ENCODE measurements at places on chromosomes 7 and 10. TPM values are rescaled to one million over a fixed set of nuclear protein-coding genes. Genes with fewer than 3 reads are reported as not detected.

- no peak overlapping the region for H3K27ac ChIP-seq
- no peak for DNase-seq
- H3K4me3 ChIP-seq: no peak overlapping the region
- H3K27me3 ChIP-seq: no peaks in the 10 kb centered on the region
Observed at GRCh38 chr10:117198088-117198487, 799 bp downstream of the KCNK18 start.

- no peaks in the 10 kb centered on the region for H3K36me3 ChIP-seq
- no peak for DNase-seq
- H3K4me1 ChIP-seq: no peaks in the 10 kb centered on the region
- no peak overlapping the region for H3K27ac ChIP-seq
Observed at GRCh38 chr10:104057717-104058116, 28.0 kb downstream of the COL17A1 start.

DNA sequence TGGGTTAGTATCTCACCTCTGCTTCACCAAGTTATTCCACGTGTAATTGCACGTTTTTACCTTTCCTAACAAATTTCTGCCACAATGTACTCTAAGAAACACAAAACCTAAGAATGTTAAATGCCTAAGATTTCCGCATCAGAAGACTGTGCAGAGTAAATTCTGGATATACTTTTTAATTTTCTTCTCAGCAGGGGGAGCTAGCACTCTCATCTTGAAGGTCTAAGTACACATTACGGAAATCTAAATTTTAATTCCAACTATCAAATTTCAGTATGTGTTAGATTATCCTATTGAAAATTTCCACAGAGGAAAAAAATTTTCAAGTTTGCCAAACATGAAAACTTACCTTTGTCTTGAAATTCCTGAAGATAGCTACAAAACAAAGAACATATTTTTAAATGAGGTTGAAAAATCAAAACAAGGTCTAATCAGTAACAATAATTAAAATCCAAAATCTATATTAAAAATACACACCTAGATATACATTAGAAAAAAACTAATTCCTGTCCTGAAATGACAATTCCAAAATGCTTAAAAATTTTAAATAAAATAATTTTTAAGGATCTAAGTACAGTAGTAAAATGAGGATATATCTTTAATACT is 10.5 kb downstream of the SKAP2 start:
- H3K4me3 ChIP-seq: no peak overlapping the region
- DNase-seq: no peak

GRCh38 chr10:21398563-21399231 is 126.8 kb downstream of the SKIDA1 start:
- no peaks in the 10 kb centered on the region for H3K27me3 ChIP-seq
- H3K4me3 ChIP-seq: no peak overlapping the region
- DNase-seq: no peak
- H3K4me1 ChIP-seq: no peaks in the 10 kb centered on the region
- H3K27ac ChIP-seq: no peak overlapping the region
- H3K36me3 ChIP-seq: no peaks in the 10 kb centered on the region

DNA sequence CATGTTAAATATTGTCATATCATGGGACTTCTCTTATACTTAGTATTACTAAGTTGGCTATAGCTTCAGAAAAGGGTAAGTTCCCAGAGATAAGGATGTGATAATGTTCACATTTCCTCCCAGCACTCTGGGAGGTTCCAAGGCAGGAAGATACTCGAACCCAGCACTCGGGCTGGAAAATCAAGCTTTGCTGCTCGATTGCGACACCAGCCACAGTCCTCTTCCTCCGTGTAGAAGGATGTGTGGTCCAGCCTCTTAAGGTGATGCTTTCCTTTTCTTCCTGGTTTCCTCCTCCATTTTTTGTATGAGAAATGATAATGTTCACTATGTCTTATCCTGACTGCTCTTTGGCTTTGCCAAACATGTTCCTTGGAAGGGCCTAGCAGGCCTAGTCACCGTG is 3.2 kb downstream of the BMS1 start:
- H3K27ac ChIP-seq: no peak overlapping the region
- H3K4me3 ChIP-seq: no peak overlapping the region
- peaks cover 6% of the 10 kb centered on the region for H3K4me1 ChIP-seq
- no peaks in the 10 kb centered on the region for H3K27me3 ChIP-seq

GRCh38 chr10:71564194-71564820 is 155.3 kb downstream of the C10orf105 start:
- no peaks in the 10 kb centered on the region for H3K36me3 ChIP-seq
- no peak for DNase-seq
- no peaks in the 10 kb centered on the region for H3K4me1 ChIP-seq
- H3K27me3 ChIP-seq: no peaks in the 10 kb centered on the region
- no peak overlapping the region for H3K27ac ChIP-seq

- H3K36me3 ChIP-seq: no peaks in the 10 kb centered on the region
- H3K4me1 ChIP-seq: peaks cover 43% of the 10 kb centered on the region
- peak overlapping the region; percentile 69 for H3K4me3 ChIP-seq
- peak; percentile 66 for DNase-seq
- H3K27me3 ChIP-seq: no peaks in the 10 kb centered on the region
- H3K27ac ChIP-seq: no peak overlapping the region
Observed at GRCh38 chr10:103448746-103449145, 3.4 kb downstream of the CALHM2 start.

The WNT2 gene
- not detected for total RNA-seq

The HSPA12A gene
- 36.4 TPM for total RNA-seq

The ASB10 gene
- total RNA-seq: not detected

All from ovary (tissue), 10 donors.